Activated CD4-positive, CD25-positive, alpha-beta regulatory T cell (primary cell): ENCODE measurements at places on chromosomes 4 and X.

GRCh38 chr4:139978692-139979091 is 175.3 kb downstream of the MAML3 start:
- no peak for DNase-seq

- no peak for DNase-seq
These were observed 89.1 kb downstream of the MID1IP1 start for GRCh38 chrX:38890326-38890725.

GRCh38 chrX:120316587-120317283 is 5.5 kb upstream of the TMEM255A start:
- DNase-seq: no peak

GRCh38 chr4:5423670-5424069 is 284.7 kb downstream of the EVC2 start:
- DNase-seq: no peak

GRCh38 chr4:156085100-156085499 is 131.4 kb upstream of the CTSO start:
- no peak for DNase-seq

DNA sequence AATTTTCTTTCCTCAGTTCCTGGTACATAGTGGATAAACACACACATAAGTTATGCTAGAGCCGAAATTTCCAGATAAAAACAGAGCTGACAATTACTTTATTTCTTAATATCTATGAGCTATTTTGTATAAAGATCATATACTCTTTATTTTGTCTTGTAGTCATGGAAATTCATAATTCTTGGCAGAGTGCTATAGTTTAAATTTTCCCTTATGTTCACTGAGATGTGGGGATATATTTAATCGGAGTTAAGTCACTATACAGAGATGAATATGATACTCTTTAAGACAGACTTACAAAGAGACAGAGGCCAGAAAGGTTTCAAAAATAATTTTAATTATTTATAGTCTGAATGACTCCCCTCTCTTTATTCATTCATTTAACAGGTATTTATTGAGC is 89.7 kb downstream of the PPEF1 start:
- DNase-seq: no peak

DNA sequence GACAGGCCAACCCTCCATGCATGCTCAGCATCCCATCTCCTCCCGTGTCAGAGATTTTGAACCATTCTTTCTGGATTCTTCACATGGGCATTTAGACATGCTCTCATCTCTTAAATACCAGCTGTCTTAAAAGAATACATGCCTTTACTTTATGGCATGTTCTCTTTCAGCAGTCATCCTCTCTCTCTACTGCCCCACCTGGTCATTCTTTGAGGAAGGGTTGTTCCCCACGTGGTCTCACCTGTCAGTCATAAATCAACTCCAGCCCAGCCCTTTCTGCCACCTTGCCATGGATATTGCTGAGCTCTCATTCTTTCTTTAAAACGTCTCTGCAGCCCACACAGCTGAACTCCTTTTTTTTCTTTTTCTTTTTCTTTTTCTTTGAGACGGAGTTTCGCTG is 111.3 kb downstream of the ARHGAP10 start:
- DNase-seq: no peak

- no peak for DNase-seq
These were observed 52.2 kb downstream of the PRDM5 start for GRCh38 chr4:120870279-120870673.

- DNase-seq: no peak
These were observed 11.4 kb downstream of the RNF175 start for GRCh38 chr4:153748378-153748777.

- DNase-seq: no peak
These were observed 234.1 kb upstream of the NR3C2 start for GRCh38 chr4:148676344-148676743.

GRCh38 chr4:99215521-99215920 is 3.5 kb downstream of the ADH6 start:
- no peak for DNase-seq

DNA sequence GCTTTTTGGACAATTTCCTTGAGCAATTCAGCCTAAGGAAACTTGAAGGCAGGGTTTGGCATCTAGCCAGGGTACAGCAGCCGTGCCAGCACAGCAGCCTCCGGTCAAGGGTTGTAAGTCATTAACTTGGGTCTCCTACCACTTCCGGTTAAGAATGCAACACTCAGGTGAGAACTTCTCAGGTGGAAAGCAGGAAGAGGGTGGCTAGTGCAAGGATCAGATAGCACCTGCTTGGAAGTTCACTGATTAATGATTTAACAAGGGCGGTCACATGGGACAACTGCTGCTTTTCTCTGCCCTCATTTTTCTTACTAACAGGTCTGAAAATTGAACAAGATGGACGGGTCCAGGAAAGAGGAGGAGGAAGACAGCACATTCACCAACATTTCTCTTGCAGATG is 30.1 kb upstream of the SCOC start:
- no peak for DNase-seq

DNA sequence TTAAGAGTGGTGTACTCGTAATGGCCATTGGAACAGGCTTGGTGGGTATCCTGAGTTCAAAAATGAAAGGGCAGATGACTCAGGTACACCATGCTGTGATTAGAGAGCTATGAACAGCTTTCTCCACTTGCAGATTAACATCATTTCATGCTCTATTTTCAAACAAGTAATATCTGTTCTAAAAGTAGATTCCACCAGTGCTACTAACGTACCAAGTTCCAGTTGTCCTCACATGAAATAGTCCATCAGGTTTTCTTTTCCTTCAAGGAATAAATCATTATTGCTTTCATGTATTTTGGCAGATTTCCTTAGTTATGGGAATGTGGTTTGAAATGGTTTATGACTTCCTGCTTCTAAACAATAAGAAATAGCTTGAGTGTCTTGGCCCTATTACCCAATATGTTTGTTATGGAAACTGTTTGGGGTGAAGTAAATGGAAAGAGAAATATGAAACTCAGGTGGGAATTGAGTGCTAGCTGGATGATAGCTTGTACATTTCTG is 49.9 kb downstream of the PCDH7 start:
- DNase-seq: no peak

- no peak for DNase-seq
These were observed 106.8 kb upstream of the NKX1-1 start for GRCh38 chr4:1512738-1513660.

- no peak for DNase-seq
These were observed 190.2 kb upstream of the POF1B start for GRCh38 chrX:85569686-85570085.

DNA sequence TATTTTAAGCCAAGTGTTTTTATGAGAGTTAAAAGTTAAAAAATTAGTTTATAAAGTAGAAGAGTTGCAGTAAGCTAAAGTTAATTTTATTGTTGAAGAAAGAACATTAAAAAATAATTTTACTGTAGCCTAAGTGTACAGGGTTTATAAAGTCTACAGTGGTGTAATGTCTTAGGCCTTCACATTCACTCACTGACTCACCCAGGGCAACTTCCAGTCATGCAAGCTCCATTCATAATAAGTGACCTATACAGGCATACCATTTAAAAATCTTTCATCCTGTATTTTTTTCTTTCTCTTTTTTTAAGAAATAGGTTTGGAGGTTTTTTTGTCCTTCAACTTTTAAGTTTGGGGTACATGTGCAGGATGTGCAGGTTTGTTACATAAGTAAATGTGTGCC is 87.9 kb upstream of the NR3C2 start:
- no peak for DNase-seq

GRCh38 chr4:172649143-172649542 is 519.5 kb upstream of the GALNT7 start:
- DNase-seq: no peak

DNA sequence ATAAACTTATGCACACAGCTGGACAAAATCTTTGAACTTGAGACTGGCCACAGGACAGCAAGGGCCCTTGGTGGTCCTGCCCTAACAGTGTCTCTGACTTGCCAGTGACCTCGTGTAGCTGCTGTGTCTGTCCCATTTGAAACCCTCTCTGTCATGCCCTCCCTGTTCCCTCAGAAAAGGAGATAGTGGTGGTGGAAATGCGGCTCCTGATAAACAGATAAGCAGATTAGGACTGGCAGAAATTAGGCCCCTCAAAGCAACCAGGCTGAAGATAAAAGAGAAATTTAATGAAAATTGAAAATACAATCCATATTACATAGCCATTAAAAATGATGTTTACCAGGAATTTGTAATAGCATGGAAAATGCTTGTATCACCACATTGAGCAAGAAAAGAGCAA is 136.6 kb upstream of the ATP6AP2 start:
- DNase-seq: no peak

GRCh38 chr4:10017037-10017893 is 4.0 kb downstream of the SLC2A9 start:
- DNase-seq: no peak

- DNase-seq: no peak
These were observed 166.2 kb upstream of the FGF13 start for GRCh38 chrX:138877746-138878145.

DNA sequence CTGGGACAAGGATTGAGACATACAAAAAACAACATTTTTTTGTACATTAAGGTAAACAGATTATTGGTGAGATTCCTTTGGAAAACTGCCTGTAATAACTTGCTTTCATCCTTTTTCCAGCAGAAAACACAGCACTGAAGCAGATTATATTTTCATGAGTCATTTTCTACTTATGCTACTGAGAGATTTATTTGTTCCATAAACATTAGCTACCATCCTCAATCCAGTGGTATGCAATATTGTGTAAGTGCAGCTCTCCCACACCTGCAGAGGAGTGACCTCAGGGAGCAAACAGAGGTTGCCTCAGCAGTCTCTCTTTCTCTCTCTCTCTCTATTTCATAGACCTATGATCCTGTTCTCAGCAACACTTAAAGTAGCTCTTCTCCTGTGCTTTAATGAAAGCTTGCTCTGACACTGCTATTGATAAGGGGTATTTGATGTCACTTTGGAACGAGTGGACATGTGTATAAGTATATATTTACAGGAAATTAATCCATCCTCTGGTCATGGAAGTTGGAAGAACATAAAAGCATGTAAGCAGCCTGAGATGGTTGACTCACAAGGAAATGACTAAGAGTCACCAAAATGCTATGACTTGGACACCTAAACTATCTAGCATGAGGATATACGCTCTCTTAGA is 163.7 kb upstream of the SPANXC start:
- DNase-seq: no peak

DNA sequence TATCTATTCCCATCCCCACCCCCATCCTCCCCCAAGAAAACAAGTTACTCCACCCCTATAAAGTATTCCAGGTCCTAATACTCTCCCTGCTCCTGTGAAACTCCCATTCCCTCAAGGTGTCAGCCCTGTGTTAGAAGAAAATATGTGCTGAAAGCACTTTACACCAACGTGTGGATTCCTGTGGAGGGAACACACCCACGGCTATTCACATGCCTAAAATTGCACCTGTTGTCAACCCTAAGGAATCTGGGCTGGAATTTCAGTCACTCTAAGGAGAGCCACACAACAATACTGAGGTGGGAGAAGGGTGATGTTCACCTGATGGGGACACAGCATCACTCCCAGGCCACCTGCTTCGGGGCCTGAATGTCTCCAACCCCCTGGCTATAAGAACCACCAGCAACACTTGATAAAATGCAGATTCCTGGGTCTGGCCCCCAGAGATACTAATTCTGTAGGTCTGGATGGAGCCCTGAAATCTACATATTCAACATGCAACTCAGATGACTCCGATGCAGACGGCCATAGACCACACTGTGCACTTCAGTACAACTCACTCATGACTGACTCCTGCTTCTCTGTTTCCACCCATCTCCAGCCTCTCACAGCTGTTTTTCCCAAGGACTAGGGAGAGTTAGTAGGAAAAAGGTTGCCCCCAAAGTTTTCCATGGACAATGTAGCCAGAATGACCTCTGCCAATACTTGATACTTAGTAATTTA is 15.8 kb downstream of the SCD5 start:
- no peak for DNase-seq

DNA sequence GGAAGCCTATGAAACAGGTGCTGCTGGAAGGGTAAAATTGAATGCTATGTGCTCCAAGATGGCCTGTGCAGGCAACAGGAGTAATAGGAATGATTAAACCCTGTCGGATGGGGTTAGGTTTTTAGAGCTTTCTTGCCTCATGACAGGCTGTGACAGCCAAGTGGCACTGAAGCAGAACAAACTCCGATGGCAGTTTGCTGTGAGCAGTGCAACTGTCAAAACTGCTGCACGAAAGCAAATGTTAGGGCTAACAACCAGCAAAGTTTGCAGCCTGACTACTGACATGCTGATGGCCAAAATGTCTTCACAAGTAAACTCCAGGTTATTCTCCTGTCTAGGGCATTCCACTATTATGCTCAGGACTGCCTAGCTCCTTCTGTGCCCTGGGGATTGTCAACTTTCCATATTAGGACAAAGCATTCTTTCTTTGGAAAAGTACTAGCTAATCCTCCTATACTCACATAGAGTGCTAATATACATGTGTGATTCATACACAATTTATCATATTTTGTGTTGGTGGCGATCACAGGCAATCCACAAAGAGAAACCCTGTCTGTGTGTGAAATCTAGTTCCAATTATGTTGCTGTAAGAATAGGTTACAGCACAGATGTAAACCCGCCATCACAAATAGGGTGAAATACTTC is 486.6 kb upstream of the TENM3 start:
- DNase-seq: no peak

- DNase-seq: no peak
These were observed 128.8 kb upstream of the FAM9B start for GRCh38 chrX:9162698-9163097.

DNA sequence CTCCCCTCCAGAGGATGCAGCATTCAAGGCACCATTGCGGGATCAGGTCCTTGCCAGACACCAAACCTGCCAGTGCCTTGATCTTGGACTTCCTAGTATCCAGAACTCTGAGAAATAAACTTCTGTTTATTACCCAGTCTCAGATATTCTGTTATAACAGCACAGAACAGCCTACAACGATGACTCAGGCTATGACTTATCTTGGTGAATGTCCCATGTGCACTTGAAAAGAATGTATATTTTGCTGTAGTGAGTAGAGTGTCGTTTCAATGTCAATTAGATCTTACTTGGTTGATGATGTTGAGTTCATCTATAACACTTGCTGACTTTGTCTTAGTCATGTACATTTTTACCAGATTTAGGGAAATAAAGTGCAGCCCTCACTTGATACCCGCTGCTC is 34.5 kb upstream of the PGRMC1 start:
- DNase-seq: no peak

- no peak for DNase-seq
These were observed 33.5 kb downstream of the TAF7L start for GRCh38 chrX:101257448-101258258.
